ENCODE measurements at places on chromosomes 12 and 14. TPM values are rescaled to one million over a fixed set of nuclear protein-coding genes. Genes with fewer than 3 reads are reported as not detected.

DNA sequence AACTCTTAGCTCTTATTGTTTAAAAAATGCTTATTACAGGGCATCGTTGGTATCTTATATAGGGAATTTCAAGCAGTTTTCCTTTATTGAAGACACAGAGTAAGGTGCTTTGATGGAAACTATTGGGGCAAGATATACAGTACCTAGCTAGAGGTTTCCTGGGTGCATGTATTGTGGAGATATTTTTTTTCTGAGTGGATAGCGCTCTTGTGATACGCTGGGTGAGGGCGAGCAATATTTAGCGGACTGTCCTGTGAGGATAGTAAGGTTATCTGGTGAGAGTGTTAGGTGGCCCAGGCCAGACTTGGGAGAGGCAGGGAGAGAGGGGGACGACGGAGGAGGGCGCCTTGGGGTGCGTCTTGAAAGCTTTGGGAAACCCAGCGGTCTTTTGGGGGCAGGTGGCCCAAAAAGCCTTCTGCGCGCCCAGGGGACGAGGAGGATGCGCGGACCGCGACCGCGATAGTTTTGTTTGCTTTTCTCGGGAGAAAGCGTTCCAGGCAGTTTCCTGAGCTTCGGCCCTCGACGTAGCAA, 596 bp upstream of the BICD1 start:
- peaks cover 38% of the 10 kb centered on the region for H3K36me3 ChIP-seq
- peak overlapping the region; percentile 91 for H3K4me3 ChIP-seq
- DNase-seq = no peak
- H3K4me1 ChIP-seq = peaks cover 18% of the 10 kb centered on the region
- no peaks in the 10 kb centered on the region for H3K27me3 ChIP-seq

DNA sequence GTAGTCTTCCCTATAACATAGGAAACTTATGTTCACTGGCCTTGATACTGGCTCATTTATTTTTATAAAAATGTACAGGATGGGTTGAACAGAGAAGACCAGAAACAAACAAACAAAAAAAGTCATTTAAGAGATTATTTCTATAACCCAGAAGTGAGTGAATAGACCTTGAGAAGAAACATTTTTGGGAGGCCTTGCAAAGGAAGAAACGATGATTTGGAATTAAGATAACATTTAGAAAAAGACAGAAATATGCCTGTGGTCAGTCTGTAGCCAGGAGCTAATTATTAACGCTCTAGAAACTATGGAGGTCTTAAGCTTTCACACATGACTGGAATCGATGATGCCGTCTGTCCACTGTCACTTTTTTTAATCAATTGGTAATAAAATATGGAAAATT, 264.0 kb downstream of the EGLN3 start:
- peaks cover 38% of the 10 kb centered on the region for H3K27me3 ChIP-seq
- no peaks in the 10 kb centered on the region for H3K36me3 ChIP-seq
- no peak overlapping the region for H3K4me3 ChIP-seq
- H3K27ac ChIP-seq = no peak overlapping the region

- no peak overlapping the region for H3K4me3 ChIP-seq
- DNase-seq = no peak
- H3K27me3 ChIP-seq = peaks cover 20% of the 10 kb centered on the region
- H3K27ac ChIP-seq = no peak overlapping the region
- no peaks in the 10 kb centered on the region for H3K36me3 ChIP-seq
Measured at GRCh38 chr12:105706321-105706972, 376.0 kb downstream of the C12orf75 start.

DNA sequence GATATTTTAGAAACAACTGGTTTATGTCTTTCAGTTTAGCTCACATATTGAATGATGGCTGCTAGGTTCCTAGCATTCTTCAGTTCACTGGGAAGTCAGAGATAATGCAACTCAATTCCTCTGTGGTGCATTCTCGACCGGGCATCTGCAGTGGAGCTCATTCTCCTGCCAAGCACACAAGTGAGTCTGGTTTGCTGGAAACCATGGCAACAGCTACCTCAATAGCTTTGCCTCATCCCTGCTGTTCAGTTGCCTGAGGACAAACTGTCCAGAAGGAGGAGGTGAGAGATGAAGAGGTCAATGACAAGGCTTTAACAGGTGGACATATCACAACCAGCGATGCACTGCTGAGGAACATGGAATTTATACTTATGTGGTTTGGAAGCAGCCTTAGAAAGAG, 816.9 kb downstream of the AACS start:
- H3K4me1 ChIP-seq = no peaks in the 10 kb centered on the region
- H3K27me3 ChIP-seq = no peaks in the 10 kb centered on the region
- no peaks in the 10 kb centered on the region for H3K36me3 ChIP-seq
- no peak overlapping the region for H3K27ac ChIP-seq

DNA sequence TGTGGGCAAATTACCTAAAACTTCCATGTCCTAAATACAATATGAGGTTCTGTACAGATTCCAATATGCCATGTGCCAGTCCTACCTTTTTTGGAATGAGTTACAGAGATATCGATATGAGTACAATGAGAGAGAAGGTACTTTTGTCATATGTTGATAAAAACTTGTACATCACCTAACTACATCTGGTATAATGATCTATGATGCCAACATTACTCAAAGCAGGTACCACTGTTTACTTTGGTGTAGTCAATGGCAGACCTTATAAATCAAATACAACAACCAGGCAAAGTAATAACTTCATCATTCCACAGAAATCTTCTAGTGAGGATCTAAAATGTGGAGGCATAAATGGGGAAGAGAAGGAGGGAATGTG, 12.7 kb downstream of the TEP1 start:
- peaks cover 16% of the 10 kb centered on the region for H3K4me1 ChIP-seq
- peak overlapping the region; percentile 17 for H3K4me3 ChIP-seq
- DNase-seq = no peak
- H3K27ac ChIP-seq = peak overlapping the region; percentile 83
- H3K27me3 ChIP-seq = no peaks in the 10 kb centered on the region

DNA sequence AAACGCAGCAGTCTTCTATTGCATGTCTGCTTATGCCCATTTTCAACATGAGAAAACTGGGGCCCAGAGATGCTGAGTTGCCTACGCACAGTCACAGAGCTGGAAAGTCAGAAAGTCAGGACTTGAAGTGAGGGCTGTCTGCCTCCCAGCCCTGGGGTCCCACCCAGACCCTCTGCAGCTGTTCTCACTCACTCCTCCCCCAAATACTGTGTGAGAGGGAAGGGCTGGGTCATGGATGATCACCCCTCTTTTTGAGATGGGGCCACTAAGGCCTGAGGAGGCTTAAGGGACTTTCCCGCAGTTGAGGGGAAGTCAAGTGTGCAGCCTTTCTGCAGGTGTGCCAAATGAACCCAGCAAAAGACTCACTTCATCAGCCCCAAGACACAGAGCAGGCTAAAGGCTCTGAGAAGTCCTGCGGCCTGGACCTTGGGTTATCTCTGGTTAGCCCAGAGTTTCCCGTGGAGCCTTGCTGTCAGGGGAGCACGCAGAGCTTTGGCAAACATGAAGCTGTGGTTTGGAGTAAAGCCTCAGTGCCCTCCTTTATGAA, 18.7 kb downstream of the DTX1 start:
- peaks cover 10% of the 10 kb centered on the region for H3K4me1 ChIP-seq
- H3K36me3 ChIP-seq = no peaks in the 10 kb centered on the region
- no peak overlapping the region for H3K27ac ChIP-seq
- H3K4me3 ChIP-seq = no peak overlapping the region
- peaks cover 73% of the 10 kb centered on the region for H3K27me3 ChIP-seq
- DNase-seq = no peak

GRCh38 chr12:130076126-130076525, 86.1 kb upstream of the FZD10 start:
- no peak overlapping the region for H3K4me3 ChIP-seq
- no peaks in the 10 kb centered on the region for H3K36me3 ChIP-seq
- no peaks in the 10 kb centered on the region for H3K4me1 ChIP-seq
- no peaks in the 10 kb centered on the region for H3K27me3 ChIP-seq
- H3K27ac ChIP-seq = no peak overlapping the region
- DNase-seq = no peak

GRCh38 chr12:119710965-119711551, 43.1 kb downstream of the PRKAB1 start:
- peaks cover 27% of the 10 kb centered on the region for H3K36me3 ChIP-seq
- DNase-seq = peak; percentile 28
- H3K27ac ChIP-seq = peak overlapping the region; percentile 40
- H3K4me1 ChIP-seq = peaks cover 38% of the 10 kb centered on the region
- no peaks in the 10 kb centered on the region for H3K27me3 ChIP-seq

GRCh38 chr14:63276492-63277342, 42.0 kb downstream of the GPHB5 start:
- H3K27me3 ChIP-seq = no peaks in the 10 kb centered on the region
- DNase-seq = peak; percentile 12
- no peak overlapping the region for H3K4me3 ChIP-seq
- H3K4me1 ChIP-seq = no peaks in the 10 kb centered on the region

GRCh38 chr14:81529391-81529790, 4.3 kb downstream of the SEL1L start:
- peak overlapping the region; percentile 87 for H3K27ac ChIP-seq
- H3K36me3 ChIP-seq = peaks cover 43% of the 10 kb centered on the region
- peaks cover 25% of the 10 kb centered on the region for H3K4me1 ChIP-seq
- DNase-seq = no peak

- H3K27me3 ChIP-seq = no peaks in the 10 kb centered on the region
- H3K4me1 ChIP-seq = no peaks in the 10 kb centered on the region
- H3K36me3 ChIP-seq = no peaks in the 10 kb centered on the region
- DNase-seq = no peak
Measured at GRCh38 chr14:41830714-41831406, 224.2 kb downstream of the LRFN5 start.

GRCh38 chr14:36955376-36955775, 217.0 kb downstream of the SLC25A21 start:
- H3K4me1 ChIP-seq = peaks cover 14% of the 10 kb centered on the region
- no peak overlapping the region for H3K4me3 ChIP-seq
- no peaks in the 10 kb centered on the region for H3K27me3 ChIP-seq
- H3K27ac ChIP-seq = no peak overlapping the region
- DNase-seq = no peak

DNA sequence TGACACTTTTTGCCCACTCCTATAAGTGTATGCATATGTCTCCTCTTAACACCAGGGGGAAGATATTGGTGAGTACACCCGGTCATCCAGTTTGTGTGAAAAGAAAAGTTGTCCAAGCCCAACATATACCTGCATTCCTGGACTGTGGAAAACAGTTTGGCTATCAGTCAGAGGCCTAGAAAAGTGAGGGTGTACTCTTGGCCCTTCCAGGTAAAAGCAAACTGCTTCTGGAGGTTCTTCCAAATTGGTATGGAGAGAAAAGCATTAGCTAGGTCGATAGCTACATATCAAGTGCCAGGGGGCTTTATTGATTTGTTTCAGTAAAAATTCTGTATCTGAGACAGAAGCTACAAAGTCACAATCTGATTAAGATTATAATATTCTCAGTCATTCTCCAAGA, 144.0 kb downstream of the SPTSSA start:
- H3K4me3 ChIP-seq = no peak overlapping the region
- no peaks in the 10 kb centered on the region for H3K36me3 ChIP-seq
- peaks cover 73% of the 10 kb centered on the region for H3K27me3 ChIP-seq

DNA sequence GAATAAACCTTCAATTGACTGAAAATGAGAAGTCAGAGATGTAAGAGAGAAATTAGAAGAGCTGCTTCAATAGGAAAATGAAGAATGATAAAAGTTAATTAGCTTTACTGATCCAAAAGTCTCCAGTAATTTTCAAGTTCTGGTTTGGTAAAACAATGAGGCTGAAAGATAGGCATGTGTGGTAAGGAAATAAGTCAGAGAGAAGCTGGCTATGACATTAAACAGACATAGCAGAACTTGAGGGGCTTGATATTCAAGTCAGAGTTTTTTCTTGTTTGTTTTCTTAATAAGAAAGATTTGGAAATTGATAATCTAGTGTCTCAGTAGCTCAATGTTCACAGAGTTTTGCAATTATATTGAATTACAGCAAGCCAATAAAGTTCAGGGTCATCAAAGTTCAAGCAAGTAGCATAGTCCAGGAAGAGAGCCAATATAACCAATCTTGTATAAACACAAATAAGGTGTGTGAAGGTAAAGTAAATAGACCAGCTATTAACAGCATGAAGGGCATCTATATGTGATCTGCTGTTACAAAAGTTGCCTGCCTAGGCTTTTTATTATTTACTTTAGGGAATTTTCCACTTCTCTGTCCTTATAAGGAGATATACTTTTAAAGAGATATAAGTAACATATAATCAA, 1111.5 kb downstream of the TRHDE start:
- peaks cover 32% of the 10 kb centered on the region for H3K4me1 ChIP-seq
- no peaks in the 10 kb centered on the region for H3K36me3 ChIP-seq
- no peak overlapping the region for H3K4me3 ChIP-seq
- H3K27ac ChIP-seq = no peak overlapping the region

GRCh38 chr14:77838831-77839511, 39.1 kb downstream of the ADCK1 start:
- no peak for DNase-seq
- H3K4me3 ChIP-seq = no peak overlapping the region
- H3K27ac ChIP-seq = peak overlapping the region; percentile 13
- no peaks in the 10 kb centered on the region for H3K4me1 ChIP-seq
- H3K27me3 ChIP-seq = no peaks in the 10 kb centered on the region

- H3K27me3 ChIP-seq = no peaks in the 10 kb centered on the region
- no peaks in the 10 kb centered on the region for H3K36me3 ChIP-seq
- H3K4me3 ChIP-seq = no peak overlapping the region
Measured at GRCh38 chr12:20631711-20632110, 63.4 kb upstream of the SLCO1C1 start.

- no peaks in the 10 kb centered on the region for H3K4me1 ChIP-seq
- no peak for DNase-seq
- no peak overlapping the region for H3K4me3 ChIP-seq
- no peaks in the 10 kb centered on the region for H3K36me3 ChIP-seq
- peaks cover 12% of the 10 kb centered on the region for H3K27me3 ChIP-seq
Measured at GRCh38 chr12:107180272-107180671, 86.9 kb upstream of the CRY1 start.

- no peak overlapping the region for H3K4me3 ChIP-seq
- peaks cover 15% of the 10 kb centered on the region for H3K4me1 ChIP-seq
- peak overlapping the region; percentile 92 for H3K27ac ChIP-seq
Measured at GRCh38 chr14:88521818-88522217, 33.0 kb downstream of the PTPN21 start.

GRCh38 chr14:104301731-104302460, 163.5 kb downstream of the KIF26A start:
- H3K4me1 ChIP-seq = no peaks in the 10 kb centered on the region
- no peak overlapping the region for H3K4me3 ChIP-seq
- DNase-seq = no peak
- no peak overlapping the region for H3K27ac ChIP-seq
- peaks cover 67% of the 10 kb centered on the region for H3K27me3 ChIP-seq

DNA sequence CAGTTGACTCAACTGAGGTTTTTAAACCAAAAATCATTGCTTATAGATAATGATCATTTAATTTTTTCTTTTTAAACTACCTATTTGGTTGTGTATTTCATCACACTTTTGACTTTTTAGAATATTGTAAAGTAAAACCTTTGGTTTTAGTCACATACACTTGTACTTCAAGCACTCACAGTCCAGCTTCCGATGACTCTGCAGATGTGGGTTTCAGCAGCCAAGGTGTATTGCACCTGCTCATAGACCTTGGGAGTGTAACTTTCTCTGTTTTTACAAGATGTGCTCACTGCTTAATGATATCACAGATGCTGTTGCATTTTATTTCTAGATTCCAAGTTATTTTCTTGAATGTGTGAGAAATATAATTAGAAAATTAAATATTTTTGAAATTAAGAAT, 188.3 kb upstream of the SLC38A2 start:
- peaks cover 19% of the 10 kb centered on the region for H3K4me1 ChIP-seq
- H3K27me3 ChIP-seq = no peaks in the 10 kb centered on the region
- no peak overlapping the region for H3K27ac ChIP-seq
- no peaks in the 10 kb centered on the region for H3K36me3 ChIP-seq

Gene INSM2
- not detected for total RNA-seq

Gene L2HGDH
- total RNA-seq = 13.9 TPM

Gene EIF5
- total RNA-seq = 327 TPM

Gene KRT6A
- total RNA-seq = 0.24 TPM

Gene SPX
- total RNA-seq = not detected

Gene DCN
- total RNA-seq = not detected

Gene FAM90A1
- total RNA-seq = 0.50 TPM
